ENCODE measurements at places on chromosomes 6 and 20.

- DNase-seq, result no peak
These were observed 196.1 kb downstream of the TRIM27 start for GRCh38 chr6:28727559-28728211.

DNA sequence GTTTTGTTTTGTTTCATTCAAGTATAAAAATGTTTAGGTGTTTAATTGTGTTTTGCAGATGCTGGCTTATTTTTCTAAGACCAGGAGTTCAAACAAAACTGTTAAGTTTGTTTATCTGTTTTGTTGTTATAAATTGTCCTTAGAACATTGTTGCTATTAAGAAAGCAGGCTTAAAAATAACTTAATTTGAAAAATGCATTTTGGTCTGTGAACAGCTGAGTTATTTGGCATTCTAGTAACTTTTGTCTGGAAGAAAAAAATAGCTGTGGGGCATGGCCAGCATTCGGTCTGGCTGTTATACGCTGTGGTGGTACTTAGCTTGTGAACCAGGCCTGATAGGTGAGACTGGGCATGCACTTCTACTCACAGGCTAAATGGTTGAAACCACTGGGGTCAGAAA is 37.8 kb downstream of the SLX4IP start:
- no peak for DNase-seq

DNA sequence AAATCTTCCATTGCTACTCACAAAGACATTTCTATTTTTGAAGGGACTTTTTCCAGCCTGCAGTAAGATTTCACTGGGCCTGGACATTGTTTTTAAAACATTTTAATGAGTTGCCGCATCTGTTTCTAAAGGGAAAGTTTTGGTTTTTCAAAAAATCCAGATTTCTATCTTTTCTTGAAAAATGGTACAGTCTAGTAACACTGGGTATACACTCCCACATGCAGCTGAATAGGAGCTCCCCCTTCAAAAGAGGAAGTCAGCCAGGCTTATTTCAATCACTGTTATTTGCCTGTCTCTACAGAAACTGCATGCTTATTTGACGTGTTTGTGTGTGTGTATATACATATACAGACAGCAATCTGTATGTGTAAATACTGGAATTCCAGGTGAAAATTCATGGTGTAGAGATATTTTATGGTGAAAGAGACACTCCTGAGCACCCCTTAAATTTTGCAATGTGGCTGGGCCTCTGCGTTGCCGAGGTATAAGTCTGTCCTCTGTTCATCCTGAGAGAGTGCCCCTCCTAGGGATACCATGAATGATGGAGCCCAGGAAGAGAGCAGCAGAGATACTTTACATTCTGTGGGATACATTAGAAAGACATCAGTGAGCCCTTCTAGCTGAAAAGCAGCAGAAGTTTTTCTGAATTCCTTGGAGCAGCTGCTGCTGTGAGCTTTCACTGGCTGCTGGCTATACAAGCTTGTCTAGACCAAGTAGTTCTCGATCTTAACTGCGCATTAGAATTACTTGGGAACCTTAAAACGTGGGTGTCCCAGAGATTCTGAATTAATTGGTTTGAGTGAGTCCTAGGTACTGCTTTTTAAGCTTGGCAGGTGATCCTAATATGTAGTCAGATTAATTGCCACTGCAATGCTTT is 12.0 kb upstream of the ABRACL start:
- DNase-seq, result no peak

DNA sequence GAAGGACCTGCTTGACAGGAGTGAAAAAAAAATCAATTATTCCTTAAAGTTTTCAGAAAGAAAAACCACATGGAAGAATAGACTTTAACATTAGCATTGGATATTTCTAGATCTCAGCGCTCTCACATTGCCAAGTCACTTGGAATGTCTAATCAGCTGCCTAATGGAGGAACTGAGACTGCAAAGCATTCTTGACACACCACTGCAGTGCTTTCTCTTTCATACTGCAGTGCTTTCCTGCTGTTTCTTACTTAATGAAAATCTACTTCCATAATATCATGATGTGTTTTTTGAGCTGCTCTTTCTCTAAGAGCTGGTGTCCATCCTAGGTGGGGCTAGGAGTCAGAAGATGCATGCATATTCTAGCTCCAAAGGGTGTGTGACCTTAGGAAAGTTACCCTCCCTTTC is 20.4 kb upstream of the MCM3 start:
- DNase-seq, result peak; percentile 59

DNA sequence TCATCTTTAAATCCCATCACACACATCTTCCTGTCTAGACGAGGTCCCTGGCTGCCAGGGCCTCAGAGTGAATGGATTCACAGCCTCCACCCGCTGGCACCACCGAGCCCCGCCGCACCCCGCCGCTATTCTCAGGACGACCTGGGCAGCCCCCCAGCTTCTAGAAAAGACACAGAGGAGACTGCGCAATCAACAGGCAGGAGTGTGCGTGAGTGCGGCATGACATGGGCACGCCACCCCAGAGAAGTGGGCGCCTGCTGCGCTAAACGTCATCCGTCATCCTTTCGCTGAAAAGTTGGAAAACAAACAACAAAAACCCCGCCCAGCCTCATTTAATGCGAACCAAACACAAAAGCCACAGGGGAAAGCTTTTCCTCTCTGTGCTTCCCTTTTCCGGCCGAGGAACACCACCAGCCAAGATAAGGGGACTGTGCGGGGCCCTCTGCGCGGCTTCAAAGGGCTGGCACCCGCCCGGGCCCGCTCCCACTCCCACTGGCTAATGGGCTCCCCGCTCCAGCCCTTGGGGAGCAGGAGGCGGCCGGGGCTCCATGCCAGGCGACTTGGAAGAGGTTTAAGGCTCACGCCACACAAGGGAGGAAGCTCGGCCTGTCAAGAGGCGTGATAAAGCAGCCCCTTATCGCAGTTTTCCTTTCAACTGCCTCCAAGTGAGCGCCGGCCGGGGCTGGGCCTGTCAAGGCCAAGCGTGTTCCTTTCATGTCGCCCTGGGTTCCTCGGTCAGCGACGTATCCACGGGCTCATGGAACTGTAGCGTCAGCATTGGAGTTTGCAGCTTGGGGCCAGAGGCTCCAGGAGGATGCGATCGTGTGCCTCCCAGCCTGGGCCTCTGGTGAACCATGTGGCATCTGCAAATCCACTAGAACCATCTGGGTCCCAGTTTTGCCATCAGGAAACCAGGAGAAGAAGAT is 50.1 kb downstream of the NFATC2 start:
- peak; percentile 22 for DNase-seq

- DNase-seq, result no peak
These were observed 200.8 kb upstream of the RIN2 start for GRCh38 chr20:19557291-19557690.

- no peak for DNase-seq
These were observed 368.5 kb downstream of the TBC1D32 start for GRCh38 chr6:120965814-120966213.

- peak; percentile 96 for DNase-seq
These were observed 5.5 kb upstream of the NTSR1 start for GRCh38 chr20:62702895-62703852.

- DNase-seq, result no peak
These were observed 147.9 kb downstream of the TFAP2B start for GRCh38 chr6:50966532-50966931.

- DNase-seq, result peak; percentile 34
These were observed 197.3 kb upstream of the SNX9 start for GRCh38 chr6:157625764-157626163.

GRCh38 chr6:47344022-47344421 is 34.3 kb upstream of the TNFRSF21 start:
- no peak for DNase-seq

GRCh38 chr6:99091985-99092384 is 144.2 kb upstream of the FBXL4 start:
- DNase-seq, result no peak

DNA sequence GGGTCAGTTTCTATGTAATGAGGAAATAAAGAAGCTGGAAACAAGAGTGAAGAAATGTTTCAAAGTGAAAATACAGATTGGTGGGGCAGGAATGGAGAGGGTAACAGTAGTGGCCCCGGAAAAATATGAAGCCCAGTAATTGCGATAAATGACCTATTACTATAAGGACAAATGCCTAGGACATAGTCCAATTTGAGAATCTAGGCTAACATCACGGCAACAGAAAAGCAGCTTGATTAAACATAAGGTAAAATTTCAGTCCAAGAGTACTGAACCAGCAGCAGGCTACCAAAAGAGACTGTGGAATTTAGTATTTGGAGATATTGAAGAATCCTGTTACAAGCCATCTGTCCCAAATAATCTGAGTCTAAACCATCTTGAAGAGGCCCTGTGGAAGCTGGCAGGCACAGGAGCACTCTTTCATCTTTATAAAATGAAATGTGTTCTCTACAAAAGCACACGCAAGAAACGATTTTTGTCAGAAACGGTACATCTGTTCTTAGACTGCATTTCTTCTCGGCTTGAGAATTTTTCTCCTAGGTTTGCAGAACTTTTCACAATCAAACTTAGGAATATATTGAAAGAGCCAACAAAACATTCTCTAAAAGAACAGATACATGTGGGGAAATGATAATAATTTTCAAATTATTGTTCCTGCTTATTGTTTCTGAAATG is 49.3 kb downstream of the ELOVL5 start:
- no peak for DNase-seq

GRCh38 chr20:43682446-43682845 is 15.5 kb downstream of the MYBL2 start:
- DNase-seq, result no peak
